ENCODE measurements at places on chromosomes 13 and 19.

- no peak for DNase-seq
Measured at GRCh38 chr19:35264268-35265125, 4.3 kb upstream of the USF2 start.

GRCh38 chr19:3914199-3914598, 18.7 kb upstream of the NMRK2 start:
- no peak for DNase-seq

- no peak for DNase-seq
Measured at GRCh38 chr13:114140131-114140905, 7.9 kb upstream of the RASA3 start.

GRCh38 chr19:5959260-5960004, 18.5 kb downstream of the RANBP3 start:
- DNase-seq: no peak

DNA sequence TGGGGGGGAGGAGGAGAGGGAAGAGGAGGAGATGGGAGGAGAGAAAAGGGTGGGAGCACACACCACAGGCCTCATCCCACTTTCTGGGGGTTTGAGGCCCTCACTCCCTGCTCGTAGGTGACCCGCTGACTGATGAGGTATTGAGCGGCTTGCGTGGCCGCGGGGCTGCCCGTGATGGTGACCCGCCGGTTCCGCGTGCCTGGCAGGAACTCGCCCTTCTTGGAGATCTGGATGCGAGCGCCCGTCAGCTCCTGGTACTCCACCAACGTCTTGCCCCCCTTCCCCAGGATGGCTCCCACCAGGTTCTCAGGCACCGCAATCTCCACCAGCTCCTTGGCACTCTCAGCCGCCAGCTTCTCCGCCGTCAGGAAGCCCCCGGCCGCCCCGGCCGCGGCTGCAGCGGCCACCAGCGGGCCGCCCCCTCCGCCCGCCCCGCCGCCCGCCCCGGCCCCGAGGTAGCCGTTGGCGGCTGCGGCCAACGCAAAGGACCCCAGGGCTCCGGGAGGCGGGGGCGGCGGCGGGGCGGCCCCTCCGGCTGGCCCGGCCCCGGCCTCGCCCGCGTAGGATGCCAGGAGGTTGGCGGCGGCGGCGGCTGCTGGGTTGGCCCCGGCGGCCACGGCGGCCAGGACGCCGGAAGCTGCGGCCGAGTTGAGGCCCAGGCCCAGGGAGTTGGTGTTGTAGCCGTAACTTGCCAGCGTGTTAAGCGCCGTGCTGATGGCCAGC, 25.4 kb upstream of the NANOS2 start:
- no peak for DNase-seq

DNA sequence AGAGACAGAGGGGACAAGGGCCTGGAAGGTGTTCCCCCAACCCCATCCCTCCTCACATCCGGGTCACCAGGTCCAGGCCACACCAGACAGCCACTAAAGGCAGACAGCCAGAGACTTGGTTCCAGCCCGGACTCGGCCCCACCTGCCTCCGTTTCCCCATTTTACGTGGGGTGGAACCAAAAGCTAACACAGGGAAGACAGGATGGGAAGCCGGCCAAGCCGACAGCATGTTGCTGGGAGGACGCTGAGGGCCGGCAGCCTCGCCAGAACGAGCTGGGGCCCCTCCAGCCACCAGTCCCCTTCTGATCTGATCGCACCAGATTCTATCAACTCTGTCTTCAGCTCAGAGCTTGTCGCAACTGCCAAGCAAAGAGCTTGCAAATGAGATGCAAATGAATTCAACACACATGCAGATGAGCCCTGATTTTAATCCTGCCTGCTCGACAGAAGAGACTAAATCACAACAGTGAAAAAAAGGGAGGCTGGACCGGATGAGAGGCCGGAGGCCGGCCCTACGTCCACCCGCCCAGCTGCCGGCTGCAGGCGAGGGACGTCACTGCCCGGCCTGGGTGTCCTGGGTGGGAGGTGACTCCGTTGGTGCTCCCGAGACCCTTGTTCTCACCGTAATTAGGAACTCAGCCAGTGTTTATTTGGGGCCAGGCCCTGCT, 17.5 kb upstream of the SHC2 start:
- no peak for DNase-seq

- DNase-seq: no peak
Measured at GRCh38 chr19:11574689-11575088, 2.8 kb downstream of the ACP5 start.

GRCh38 chr13:29613101-29613500, 17.6 kb upstream of the SLC7A1 start:
- DNase-seq: no peak

DNA sequence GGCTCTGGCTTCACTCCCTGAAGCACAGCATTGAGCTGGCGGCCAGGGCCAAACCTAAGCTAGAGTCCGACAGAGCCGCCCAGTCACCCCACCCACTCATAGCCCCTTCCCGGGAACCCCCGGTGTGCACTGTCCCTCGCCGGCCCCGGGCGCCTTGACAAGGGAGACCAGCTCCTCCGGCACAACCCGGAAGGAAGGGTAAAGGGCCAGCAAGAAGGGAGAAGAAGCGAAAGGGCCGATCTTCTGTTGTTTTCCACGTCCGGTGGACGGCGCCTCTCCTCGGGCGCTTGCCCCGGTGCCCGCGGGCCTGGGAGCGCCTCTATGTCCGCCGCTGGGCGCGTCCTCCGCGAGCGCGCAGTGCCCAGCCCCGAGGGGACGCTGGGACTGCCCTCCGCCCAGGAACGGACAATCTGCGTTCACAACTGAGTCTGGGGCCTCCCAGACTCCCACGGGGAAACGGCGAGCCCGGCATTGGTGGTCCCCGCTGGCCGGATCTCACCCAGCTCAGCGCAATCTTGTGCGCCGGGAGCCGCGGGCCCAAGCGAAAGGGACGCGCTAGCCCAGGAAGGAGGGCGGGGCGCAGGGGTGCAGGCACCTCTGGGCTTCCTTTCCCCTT, 172.5 kb upstream of the MIR17HG start:
- DNase-seq: no peak

DNA sequence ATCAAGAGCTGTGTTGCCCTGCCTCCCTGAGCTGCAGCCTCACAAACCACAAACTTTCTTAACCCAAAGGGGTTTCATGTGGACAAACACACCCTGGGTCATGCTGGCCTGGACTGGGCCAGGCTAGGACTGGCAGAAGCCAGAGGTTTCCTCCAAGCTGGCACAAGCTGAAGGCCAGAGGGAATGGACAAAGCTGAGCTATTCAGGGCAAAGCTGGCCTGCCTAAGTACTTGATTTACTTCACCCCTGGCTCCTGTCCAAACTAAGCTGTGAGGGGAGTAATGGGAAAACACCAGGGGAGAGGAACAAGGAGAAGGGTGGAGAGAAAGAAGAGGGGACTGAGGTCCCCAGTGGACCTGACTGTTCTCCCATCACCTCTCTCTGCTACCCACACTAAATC, 6.2 kb downstream of the CPAMD8 start:
- DNase-seq: no peak

DNA sequence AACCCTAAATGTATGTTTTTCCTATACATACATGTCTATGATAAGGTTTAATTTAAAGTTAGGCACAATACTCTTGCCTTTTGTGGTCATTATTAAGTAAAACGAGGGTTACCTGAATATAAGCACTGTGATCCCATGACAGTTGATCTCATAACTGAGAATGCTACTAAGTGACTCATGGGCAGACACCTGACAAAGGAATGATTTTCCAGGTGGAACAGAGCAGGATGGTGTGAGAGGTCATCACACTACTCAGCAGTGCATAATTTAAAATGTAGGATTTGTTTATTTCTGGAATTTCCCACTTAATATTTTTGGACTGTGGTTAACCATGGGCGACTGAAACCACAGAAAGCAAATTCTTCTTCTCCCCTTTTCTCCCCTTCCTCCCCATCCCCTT, 178.9 kb downstream of the UGGT2 start:
- DNase-seq: no peak

DNA sequence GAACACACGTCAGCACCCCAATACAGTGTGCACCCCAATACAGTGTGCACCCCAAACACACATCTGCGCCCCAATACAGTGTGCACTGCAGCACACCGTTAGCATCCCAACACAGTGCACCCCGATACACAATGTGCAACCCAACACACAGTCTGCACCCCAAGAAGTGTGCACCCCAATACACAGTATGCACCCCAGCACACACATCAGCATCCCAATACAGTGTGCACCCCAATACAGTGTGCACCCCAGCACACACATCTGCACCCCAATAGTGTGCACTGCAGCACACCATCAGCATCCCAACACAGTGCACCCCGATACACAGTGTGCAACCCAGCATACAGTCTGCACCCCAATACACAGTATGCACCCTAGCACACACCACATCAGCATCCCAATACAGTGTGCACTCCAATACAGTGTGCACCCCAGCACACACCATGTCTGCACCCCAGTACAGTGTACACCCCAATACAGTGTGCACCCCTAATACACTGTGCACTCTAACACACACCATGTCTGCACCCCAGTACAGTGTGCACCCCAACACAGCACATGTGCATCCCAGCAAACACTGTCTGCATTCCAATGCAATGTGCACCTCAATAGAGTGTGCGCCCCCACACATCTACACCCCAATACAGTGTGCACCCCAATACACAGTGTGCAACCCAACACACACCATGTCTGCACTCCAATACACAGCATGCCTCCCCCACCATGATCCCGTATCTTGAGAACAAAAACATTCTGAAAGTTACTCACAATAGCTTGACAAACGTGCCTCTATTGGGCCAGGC, 855 bp upstream of the CARS2 start:
- no peak for DNase-seq

DNA sequence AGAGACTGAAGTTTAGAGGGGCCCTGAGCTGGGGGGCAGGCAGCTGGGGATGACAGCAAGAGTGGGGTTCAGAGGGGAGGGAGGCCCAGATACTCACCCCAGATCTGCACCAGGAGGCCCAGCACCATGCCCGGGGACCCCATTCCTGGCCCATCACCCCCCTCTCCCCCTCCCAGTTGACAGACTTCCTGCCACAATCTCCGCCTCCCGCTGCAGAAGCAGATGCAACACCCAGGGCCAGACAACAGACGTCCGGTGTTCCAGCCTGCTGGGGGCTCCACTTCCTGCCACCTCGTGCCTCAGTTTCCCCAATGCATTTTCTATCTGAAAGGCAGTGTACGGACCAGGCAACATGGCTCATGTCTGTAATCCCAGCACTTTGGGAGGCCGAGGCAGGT, at the start of gene TMIGD2:
Gene TMIGD2 (minus strand): TSS at position 147 of the 398 bp plus-strand sequence. CDS start 4 bp downstream, at position 143.
- DNase-seq: no peak

- DNase-seq: no peak
Measured at GRCh38 chr13:91245288-91245687, 102.2 kb upstream of the MIR17HG start.

DNA sequence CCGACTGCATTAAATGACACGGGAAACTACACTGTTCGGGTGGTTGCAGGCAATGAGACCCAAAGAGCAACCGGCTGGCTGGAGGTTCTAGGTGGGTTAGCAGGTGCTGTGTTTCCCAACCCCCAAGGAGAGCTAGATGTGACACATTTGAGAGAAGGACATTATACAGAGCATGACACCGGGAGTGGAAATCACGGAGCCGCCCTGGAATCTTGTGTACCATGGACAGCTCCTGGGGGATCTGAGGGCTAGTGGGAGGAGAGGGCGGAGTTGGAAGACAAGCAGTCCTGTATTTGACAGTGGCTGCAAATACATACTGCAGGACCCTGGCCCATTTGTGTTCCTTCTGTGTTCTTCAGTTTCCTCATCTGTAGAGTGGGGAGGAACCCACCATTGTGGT, 2.3 kb downstream of the CEACAM18 start:
- DNase-seq: peak; percentile 6

DNA sequence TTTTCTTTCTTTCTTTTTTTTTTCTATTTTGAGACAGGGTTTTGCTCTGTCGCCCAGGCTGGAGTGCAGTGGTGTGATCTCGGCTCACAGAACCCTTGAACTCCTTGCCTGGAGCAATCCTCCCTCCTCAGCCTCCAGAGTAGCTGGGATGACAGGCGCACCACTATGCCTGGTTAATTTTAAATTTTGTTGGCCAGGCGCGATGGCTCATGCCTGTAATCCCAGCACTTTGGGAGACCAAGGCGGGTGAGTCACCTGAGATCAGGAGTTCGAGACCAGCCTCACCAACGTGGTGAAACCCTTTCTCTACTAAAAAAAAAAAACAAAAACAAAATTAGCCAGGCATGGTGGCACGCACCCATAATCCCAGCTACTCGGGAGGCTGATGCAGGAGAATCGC, 8.7 kb upstream of the SBNO2 start:
- DNase-seq: no peak

- DNase-seq: no peak
Measured at GRCh38 chr13:70995338-70995737, 871.7 kb downstream of the DACH1 start.

DNA sequence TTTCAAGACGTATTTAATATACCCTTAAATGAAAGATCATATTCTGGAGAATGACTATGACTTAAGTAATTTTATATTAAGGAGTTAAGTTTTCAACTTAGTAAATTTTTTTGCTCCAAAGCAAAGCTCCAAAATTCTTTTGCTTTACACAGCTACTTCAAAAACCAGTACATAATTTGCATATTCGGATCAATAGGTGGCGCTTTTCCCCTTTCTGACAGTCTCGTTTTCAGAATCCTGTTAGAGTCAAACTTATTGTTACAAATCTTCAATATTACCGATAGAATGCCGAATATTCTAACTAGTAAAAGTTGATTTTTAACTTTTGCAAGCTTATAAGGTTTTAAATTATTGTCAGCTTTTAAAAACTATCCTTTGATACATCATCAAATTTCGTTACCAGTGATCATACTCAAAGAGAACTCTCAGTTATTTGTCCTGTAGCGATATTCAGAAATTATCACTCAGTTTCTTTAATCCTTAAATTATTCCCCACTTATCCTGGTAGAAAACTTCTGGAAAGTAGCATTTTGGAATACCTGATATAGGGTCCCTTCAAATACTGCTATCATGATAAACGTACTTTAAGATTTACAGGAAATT, 852.7 kb upstream of the KLHL1 start:
- DNase-seq: no peak

DNA sequence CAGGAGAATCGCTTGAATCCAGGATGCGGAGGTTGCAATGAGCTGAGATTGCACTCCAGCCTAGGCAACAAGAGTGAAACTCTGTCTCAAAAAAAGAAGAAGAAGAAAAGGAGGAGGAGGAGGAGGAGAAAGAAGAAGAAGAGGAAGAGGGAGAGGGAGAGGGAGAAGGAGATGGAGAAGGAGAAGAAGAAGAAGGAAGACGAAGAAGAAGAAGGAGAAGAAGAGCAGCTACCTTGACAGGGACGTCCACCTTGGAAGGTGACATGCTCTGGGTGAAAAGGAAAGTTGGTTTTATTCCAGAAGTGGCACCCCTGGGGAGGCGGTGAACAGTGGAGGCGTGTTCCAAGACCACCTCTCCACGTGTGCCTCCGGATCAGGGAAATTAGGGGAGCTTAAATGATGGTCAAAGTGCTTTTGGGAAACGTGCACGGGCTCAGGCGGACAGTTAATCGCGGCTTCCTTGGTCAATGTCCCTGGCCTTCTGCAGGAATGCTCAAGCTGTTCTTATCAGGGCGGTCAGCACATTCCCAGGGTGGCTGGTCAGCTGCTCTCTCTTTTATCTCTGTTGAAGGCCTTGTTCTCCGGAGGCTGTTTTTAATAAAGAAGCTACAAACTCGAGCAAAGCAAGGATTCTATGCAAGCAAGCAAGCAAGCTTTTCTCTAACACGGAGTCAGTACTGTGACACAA, 78.9 kb upstream of the PEG3 start:
- no peak for DNase-seq

- no peak for DNase-seq
Measured at GRCh38 chr13:77966671-77967070, 48.0 kb upstream of the EDNRB start.

Measured in LNCaP clone FGC (cell line).